ENCODE measurements at places on chromosomes 12 and 14. TPM values are rescaled to one million over a fixed set of nuclear protein-coding genes. Genes with fewer than 3 reads are reported as not detected.

- DNase-seq: peak; percentile 57
Measured at GRCh38 chr12:25993901-25994651, 35.6 kb downstream of the RASSF8 start.

DNA sequence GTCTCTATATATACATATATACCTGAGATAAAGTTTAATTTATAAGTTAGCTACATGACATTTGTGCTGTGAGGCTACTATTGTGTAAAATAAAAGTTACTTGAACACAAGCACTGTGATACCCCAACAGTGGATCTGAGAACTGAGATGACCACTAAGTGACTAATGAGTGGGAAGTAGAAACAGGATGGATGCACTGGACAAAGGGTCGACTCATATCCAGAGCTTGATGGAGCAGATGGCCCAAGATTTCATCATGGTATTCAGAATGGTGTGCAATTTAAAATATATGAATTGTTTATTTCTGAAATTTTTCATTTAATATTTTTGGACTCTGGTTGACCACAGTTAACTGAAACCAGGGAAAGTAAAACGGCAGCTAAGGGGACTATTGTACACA is 908.6 kb upstream of the MDGA2 start:
- DNase-seq: no peak

SLCO1B3 gene
- 0.10 TPM for total RNA-seq

PLEKHH1 gene
- total RNA-seq: 4.3 TPM

DNA sequence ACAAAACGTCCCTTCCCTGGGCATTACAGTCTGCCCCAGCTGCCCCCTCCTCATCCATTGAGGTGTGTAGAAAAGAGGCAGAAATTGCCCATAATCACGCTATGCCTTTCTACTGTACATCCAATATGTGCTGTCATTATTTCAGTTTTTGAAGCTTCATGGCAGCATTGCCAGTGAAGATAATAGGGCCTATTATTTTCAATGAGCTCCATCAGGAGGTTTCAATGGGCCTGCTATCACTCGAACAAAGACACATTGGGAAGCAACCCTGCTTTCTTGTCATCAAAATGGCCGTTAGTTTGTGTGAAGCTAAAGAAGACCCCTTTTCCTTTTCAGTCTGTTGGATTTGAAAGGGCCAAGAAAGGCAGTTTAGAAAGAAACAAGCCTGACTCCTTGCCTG is 653.8 kb downstream of the NOVA1 start:
- DNase-seq: no peak

ABCD2 gene
- total RNA-seq: 0.21 TPM

DNA sequence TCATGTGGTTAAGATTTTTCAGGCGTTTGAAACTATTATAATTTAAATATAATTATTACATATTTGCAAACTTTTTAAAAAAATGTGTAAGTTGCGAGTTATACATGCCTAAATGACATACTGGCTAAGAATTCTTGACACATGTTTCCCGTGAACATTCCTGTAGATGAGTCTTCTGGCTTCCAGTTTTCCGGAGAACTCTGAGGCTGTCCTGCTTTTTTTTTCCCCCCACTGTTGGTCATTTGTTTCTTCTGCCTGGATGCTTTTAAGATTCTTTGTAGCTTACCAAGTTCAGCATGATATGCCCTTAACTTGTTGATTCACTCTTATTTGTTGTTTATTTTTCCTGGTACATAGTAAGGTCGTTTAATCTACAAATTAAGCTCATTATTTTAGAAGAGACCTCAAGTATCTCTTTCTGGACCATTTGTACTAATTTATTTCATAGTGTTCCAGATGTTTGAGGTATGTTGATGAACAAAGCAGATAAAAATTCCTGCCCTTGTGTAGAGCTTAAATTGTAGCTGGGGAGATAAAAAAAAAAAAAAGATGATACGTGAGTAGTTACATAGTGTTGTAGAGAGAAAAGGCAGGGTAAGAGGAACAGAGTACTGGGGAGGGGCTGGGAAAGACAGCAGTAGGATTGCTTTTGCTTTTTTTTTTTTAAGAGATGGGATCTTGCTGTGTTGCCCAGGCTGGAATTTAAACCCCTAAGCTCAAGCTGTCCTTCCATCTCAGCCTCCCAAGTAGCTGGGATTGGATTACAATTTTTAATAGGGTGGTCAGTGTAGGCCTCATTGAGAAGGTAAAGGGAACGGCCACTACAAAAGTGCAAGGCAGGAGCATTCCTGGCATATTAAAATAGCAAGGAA is 32.8 kb downstream of the ARHGAP5 start:
- DNase-seq: no peak

DNA sequence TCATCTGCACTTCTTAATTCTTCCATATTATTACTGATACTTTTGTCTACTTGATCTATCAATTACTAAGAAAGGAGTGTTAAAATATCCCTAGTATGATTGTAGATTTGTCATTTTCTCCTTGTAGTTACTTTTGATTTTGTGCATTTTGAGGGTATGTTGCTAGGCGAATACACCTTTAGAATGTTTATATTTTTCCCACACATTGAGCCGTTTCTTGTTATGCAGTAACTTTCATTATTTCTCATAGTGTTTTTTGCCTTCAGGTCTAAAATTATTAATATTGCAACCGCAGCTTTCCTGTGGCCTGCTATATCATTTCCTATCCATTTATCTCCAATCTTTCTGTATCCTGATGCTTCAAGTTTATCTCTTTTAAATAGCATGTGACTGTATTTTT is 44.6 kb upstream of the C12orf42 start:
- no peak for DNase-seq

ADCY4 gene
- 16.7 TPM for total RNA-seq

DNA sequence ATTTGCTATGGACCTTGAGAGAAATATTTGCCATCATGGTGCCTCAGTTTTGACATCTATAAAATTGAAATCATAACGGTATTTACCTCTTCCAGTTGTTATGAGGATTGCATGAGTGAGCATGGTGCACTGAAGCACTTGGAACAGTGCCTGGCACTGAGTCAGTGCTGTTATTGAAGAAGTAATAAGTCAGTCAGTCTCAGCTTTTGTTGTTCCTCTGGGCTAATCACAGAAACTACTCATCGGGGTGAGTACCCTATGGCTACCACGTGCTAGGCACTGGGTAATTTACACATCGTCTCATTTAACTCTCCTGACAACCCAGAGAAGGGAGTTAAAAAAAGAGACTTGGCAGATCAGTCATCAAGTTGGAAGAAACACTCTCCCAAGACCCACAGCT is 159.5 kb upstream of the NRXN3 start:
- no peak for DNase-seq

- DNase-seq: no peak
Measured at GRCh38 chr12:103547376-103547775, 39.7 kb upstream of the STAB2 start.

Measured in tongue (tissue), 3 donors.